ENCODE measurements at places on chromosomes 16 and 17. TPM values are rescaled to one million over a fixed set of nuclear protein-coding genes. Genes with fewer than 3 reads are reported as not detected.

Gene KRT25
- not detected for total RNA-seq

- DNase-seq: no peak
Measured at GRCh38 chr16:59597269-59597668, 863.2 kb upstream of the GOT2 start.

DNA sequence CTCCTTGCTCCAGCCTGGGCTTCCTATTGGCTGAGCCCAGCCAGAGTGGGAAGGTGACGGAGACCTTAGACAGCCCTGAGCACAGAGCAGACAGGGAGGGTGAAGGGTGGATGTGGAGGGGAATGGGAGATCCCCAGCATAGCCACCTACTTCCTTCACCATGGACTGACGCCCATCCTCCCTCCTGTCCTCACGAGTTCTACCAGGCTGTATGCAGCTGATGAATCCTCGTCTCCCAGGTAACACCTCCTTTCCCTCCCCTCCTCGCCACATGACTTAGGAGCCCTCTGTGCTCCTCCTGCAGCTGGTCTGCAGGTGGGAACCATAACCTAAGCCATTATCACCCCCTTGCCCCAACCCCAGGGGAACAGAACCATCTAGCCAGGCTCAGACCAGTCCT, 9.0 kb upstream of the CRHR1 start:
- DNase-seq: no peak

Gene KCNAB3
- total RNA-seq: 0.43 TPM

DNA sequence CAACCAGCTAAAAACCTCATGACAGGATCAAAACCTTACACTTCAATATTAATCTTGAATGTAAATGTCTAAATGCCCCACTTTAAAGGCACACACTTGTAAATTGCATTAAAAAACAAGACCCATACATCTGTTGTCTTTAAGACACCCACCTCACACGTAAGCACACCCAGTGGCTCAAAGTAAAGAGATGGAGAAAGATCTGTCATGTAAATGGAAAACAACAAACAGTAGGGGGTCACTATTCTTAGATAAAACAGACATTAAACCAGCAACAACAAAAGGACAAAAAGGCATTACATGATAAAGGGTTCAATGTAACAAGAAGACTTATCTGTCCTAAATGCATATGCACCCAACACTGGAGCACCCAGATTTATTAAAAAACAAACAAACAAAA, 35.6 kb downstream of the SDR42E1 start:
- no peak for DNase-seq

- DNase-seq: no peak
Measured at GRCh38 chr17:65328567-65328966, 191.4 kb downstream of the RGS9 start.

Gene TRIM37
- total RNA-seq: 16.0 TPM
